Naive thymus-derived CD8-positive, alpha-beta T cell (primary cell): ENCODE measurements at places on chromosomes 1 and 21.

GRCh38 chr1:42806171-42806570, 10.8 kb upstream of the ERMAP start:
- no peak for DNase-seq

- DNase-seq: no peak
Observed at GRCh38 chr1:40050863-40051262, 10.3 kb downstream of the CAP1 start.

GRCh38 chr1:247243524-247244137, 12.2 kb upstream of the VN1R5 start:
- no peak for DNase-seq

DNA sequence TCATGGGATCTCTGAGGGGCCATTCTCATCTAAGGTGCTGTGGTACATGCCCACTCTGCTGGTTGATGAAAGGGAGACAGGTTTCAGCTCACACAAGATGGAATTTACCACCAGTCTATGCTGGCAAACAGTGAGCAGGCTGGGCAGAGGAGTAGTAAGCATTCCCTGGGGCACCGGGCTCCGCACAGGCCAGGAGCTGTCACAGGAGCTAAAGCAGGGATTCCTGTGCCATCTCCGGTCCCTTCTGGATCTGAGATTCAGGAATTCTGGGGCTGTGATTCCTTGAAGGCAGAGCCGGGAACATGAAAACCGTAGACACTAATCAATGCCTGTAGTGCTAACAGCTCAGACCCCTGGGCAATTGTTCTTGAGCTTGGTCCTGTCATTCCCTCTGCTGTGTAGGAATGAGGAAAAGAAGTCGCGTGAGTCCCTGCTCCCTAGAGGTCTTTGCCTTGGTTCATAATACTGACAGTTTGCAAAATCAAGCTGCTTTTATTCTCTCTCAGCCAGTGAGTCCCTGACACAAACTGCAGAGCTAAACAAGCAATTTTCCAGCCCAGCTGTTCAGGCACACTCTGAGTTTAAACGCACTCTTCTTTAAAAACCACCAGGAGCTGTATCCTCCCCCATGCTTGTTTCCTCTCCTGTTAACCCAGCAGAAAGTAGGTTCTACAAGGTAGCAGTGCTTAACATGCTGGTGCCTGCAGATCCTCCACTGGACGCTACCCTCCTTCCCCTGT, 52.5 kb downstream of the MDM4 start:
- DNase-seq: no peak

DNA sequence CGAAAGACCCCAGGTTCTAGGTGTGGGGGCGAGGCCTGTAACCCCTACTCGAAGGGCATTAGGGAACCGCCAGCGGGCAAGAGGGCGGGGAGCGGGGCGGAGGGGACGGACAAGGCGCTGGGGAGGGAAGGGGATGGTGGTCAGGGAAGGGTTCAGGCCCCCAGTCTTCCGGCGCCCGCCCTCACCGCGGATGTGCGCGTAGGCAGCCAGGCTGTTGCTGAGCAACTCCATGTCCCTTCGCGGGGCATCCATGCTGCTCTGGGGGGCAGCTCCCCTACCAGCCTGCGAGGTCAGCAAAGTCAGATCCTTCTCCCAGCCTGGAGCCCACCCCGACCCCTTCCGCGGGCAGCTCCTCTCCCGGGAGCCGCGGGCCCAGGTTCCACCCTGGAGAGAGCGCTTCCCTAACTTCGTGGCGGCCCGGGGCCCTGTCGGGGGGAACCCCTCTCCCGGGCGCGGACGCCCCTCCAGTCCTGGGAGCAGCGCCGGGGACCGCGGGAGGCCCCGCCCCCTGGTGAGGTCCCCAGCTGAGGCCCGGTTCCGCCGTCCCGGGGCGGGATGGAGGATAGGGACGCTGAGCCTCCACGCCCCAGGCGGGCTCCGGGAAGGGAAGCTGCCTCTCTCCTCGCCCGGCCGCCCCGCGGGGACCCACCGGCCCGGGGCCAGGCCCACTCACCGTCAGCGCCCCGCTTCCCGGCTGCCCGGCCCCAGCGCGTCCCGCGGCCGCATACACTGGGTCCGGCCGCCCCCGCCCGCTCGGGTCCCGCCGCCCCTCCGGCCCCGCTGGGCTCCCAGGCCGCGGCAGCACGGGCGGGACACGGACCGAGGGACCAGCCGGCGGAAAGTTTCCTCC, 434 bp downstream of the EVA1B start:
- peak; percentile 35 for DNase-seq

DNA sequence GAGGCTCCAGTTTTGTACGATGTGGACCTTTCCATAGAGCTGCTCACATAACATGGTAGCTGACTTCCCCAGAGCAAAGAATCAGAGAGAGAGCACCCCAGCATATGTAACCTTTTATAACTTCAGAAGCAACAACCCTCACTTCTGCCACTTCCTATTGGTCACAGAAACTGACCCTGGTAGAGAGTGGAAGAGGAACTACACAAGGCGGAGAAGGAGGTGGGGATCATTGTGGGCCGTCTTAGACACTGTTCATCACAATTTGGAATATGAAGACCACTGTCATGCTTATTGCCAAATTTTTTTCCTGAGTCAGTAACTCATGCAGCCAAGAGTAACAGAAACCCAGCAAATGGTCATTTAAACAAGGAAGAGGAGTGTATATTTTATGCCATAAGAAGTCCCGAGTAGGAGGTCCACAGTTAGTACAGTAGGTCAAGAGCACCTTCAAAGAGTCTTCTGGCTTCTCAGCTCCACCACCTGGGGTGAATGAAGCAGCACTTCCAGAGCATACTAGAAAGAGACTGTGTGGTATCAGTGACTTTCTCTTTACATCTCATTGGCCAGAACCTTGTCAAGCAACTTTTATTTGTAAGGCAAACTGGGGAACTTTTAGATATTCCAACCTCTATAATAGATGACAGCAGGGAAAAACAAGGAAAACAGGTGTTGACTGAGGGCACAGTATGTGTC, 71.8 kb downstream of the ODF2L start:
- DNase-seq: no peak

DNA sequence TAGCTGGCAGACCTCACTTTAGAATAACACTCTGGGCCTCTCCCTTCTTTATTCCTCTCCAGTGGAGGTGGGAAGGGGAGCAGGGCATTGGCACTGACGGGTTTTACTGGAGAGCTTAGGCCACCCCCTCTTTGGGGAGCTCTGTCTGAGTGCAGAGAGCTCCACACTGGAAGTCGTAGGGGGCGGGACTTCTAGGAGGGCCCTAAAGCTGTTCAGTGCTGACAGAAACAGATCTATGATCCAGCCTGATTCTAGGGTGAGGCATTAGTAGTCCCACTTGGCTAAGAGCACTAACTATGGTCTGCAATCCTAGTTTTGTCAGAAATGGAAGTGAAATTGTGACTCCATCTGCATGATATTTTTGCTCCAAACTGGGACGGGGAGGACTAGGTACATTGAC, 138.7 kb downstream of the MIS18A start:
- DNase-seq: no peak
